Activated T-cell treated with anti-CD3 and anti-CD28 coated beads for 24 hours (primary cell): ENCODE measurements at places on chromosomes 7 and 10.
A peak's percentile ranks its signal among the peaks of the same experiment; 100 is the strongest.

- no peak for DNase-seq
Observed at GRCh38 chr10:55400075-55400849, 599.2 kb upstream of the PCDH15 start.

GRCh38 chr7:37031571-37032257 is 307.4 kb upstream of the AOAH start:
- DNase-seq, result peak; percentile 52

- DNase-seq, result no peak
Observed at GRCh38 chr10:14060320-14061070, 270.2 kb downstream of the FRMD4A start.

GRCh38 chr7:32075612-32076011 is 5.4 kb upstream of the PDE1C start:
- no peak for DNase-seq
